LHCN-M2 (cell line): ENCODE measurements at places on chromosomes 16 and 17. TPM values are rescaled to one million over a fixed set of nuclear protein-coding genes. Genes with fewer than 3 reads are reported as not detected.

FBXL20 gene
- total RNA-seq, result 4.6 and 7.0 TPM in 2 replicates

CCL15 gene
- total RNA-seq, result not detected in 2 replicates

ADAM11 gene
- 0.26 and 0.40 TPM in 2 replicates for total RNA-seq

CCDC92B gene
- not detected in 2 replicates for total RNA-seq

EPN3 gene
- total RNA-seq, result 0.11 TPM in 1 of 2 replicates, not detected in the other

PLCG2 gene
- 0.06 and 0.17 TPM in 2 replicates for total RNA-seq

NEUROD2 gene
- total RNA-seq, result not detected in 2 replicates

CX3CL1 gene
- not detected in 2 replicates for total RNA-seq

EVI2B gene
- 6.3 and 10.6 TPM in 2 replicates for total RNA-seq

DNA sequence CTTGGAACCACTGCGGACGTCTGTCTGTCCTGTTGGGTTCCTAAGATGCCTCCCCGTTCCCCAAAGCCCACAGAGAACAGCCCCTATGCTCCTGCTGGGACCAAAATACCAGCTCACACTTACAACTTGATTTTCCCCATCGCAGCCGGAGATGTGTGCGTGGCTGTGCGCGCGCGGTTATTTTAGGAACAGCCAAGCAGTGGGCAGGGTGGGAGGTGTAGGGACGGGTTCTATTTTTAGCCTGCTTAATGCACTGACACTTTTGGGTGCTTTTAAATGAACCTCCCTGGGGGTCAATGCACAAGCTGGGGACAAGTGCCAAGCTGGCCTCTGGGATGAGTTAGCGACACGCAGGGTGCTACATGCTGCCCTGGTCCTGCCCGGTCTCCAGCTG, 74.1 kb downstream of the KLHDC4 start:
- DNase-seq, result no peak

- DNase-seq, result peak; percentile 79
These were observed 35.3 kb upstream of the HELZ start for GRCh38 chr17:67280279-67280678.

GRCh38 chr17:8163978-8164814, 1.4 kb upstream of the VAMP2 start:
- peak; percentile 79 for DNase-seq

- DNase-seq, result peak; percentile 32
These were observed 7.3 kb upstream of the TRPV2 start for GRCh38 chr17:16407911-16408588.

- no peak for DNase-seq
These were observed 82.2 kb downstream of the HELZ start for GRCh38 chr17:67162771-67163170.

DNA sequence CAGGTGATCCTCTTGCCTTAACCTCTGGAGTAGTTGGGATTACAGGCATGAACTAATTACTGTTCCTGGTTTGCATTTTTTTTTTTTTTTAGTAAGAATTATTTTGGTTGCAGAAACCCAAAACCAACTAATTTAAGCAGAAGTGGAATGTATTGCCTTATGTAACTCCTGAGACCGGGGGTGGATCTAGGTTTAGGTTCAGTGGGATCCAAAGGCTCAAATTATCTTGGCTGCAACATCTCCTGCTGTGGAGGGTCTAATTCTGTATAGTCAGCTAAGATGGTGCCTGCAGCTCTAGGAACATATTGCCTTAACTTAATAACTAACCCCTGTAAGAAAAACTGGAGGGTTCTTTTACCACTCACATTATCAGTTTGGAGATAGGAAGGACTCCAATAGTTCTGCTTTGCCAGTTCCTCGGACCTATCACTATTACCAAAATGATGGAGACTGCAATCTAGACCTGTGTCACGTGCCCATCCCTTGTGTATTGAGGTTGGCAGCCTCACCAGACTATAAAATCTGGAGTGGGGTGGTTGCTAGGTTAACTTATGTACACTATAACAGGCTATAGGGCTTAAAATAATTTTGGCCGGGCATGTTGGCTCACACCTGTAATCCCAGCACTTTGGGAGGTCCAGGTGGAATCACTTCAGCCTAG, 8.5 kb downstream of the SNTB2 start:
- no peak for DNase-seq

- no peak for DNase-seq
These were observed 53.1 kb upstream of the ENPP7 start for GRCh38 chr17:79677646-79678045.

DNA sequence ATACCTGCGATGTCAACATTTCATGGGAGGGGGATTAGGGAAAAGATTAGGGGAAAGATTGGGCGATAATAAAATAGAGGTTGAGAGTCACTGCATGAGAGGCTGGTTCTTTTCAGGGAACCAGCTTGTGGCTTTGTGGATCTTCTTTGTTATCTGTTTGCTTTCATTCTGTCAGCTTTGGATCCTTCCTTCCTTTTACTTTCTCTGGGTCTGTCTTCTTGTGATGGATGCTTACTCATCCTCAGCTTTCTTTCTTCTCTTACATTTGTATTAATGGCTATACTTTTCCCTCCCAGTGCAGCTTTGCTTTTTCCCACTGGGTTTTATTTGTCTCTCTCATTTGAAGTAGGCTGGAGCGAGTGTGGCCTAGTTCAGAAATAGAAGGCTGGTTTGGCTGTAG, 47.1 kb downstream of the RPTOR start:
- no peak for DNase-seq

GRCh38 chr16:9136596-9136995, 45.2 kb downstream of the HAPSTR1 start:
- DNase-seq, result no peak

GRCh38 chr17:48014595-48015111, 22.9 kb downstream of the COPZ2 start:
- DNase-seq, result no peak

- no peak for DNase-seq
These were observed 3.5 kb downstream of the PDILT start for GRCh38 chr16:20401066-20401465.
